ENCODE measurements at places on chromosomes 1 and 21.
A peak's percentile ranks its signal among the peaks of the same experiment; 100 is the strongest.

DNA sequence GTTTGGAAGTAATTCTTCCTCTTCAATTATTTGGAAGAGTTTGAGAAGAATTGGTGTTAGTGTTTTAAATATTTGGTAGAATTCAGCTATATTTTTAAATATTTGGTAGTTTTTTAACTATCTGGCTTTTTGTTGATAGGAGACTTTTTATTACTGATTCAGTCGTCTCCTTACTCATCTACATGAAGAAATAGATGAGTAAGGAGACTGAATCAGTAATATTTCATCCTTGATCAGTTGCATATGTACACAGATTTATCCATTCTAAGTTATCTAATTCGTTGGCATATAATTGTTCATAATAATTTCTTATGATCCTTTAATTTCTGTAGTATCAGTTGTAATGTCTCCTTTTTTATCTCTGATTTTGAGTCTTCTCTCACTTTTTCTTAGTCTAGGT, 224.1 kb downstream of the GPR52 start:
- DNase-seq: no peak

DNA sequence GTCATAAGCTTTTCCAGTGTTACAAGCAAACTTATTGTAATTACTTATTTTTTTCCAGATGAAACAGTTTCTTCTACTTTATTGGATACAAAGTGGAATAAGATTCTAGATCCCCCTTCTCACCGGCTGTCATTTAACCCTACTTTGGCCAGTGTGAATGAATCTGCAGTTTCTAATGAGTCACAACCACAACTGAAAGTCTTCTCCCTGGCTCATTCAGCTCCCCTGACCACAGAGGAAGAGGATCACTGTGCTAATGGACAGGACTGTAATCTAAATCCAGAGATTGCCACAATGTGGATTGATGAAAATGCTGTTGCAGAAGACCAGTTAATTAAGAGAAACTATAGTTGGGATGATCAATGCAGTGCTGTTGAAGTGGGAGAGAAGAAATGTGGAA, 95.5 kb downstream of the ZFYVE9 start:
- no peak for DNase-seq

DNA sequence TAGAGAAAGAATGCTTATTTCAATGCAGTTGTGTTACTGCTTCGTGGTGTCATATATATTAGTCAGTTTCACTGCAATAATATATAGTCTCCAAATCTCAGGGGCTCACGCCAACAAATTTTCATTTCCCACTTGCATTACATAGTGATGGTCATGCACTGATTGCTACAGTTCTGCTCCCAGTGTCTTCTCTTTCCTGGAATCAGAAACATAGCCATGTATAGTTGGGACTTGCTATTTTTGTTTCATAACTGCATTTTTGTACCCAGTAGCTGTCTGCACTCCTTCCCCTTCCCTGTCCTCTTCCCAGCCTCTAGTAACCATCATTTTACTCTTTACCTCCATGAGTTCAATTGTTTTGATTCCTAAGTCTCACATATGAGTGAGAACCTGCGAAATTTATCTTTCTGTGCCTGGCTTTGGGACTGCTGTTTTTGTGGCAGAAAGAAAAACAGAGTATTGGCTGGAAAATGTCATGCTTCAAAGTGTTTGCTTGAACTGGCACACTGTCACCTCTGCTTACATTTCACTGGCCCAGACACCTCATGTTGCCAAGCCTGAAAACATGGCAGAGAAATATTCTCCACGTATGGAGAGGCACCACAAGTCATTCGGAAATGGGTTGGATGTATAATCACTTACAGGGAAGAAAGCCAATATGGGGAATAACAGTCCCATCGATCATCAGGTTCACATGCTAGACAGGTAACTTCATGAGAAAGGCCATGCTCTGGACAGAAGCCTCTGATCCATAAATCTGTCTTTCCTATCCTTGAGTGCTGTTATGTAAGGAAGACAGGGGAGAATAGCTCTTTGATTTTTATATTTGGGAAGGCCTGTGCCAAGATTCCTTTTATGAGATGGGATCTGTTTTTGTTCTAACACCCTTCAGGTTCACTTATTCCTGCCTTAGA, 60.4 kb upstream of the BACH1 start:
- no peak for DNase-seq

DNA sequence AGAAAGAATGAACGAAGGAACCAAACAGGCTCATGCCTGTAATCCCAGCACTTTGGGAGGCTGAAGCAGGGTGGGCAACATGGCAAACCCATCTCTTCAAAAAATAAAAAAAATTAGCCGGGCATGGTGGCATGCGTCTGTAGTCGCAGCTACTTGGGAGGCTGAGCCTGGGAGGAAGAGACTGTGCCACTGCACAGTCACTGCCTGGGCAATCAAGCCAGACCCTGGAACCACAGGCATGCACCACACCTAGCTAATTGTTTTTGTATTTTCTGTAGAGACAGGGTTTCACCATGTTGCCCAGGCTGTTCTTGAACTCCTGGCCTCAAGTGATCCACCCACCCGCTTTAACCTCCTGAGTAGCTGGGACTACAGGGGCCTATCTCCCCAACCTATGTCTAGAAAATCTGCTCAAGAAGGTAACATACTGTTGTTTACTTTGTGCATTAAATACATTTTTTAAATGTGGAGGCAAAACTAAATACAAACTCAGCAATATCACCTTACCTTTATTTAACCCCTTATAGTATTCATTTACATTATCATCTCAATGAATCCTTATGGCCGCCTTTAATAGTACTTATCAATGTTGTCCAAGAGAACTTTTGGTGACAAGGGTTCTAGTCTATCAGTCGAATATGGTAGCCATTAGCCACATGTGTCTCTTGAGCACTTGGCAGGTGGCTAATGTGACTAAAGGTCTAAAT, 2.7 kb downstream of the KHDC4 start:
- no peak for DNase-seq

DNA sequence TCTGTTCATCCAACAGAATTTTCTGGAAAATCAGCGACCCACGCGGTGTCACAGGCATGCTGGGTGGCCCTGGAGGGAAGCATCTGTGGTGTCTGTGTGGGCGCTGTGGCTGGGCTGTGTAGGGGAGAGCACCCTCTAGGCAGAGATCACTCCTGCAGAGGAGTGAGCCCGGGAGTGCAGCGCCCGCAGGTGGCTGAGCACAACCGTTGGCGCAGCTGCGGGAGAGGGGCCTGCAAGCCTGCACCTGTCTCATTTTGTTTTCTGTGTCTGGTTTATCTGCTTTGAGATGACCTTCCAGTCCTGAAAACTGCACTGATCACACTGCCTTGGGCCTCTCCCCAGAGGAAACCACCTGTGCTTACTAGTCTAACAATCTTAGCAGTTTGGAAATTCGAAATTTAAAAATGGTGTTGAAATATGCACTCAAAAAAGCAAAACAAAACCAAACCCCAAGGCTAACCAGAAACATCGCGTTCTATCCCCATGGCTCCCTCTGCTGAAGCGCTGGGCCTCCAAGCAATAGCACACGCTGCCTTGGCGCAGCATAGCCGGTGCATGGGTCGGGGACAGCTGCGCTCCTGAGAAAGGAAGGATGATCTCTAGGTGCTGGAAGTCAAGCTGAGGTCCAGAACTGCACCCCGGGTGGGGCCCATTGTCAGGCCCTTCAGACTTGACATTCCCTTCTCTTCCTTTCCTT, 4.8 kb downstream of the FAM3B start:
- DNase-seq: no peak

GRCh38 chr1:184461321-184461720, 74.5 kb downstream of the C1orf21 start:
- no peak for DNase-seq

DNA sequence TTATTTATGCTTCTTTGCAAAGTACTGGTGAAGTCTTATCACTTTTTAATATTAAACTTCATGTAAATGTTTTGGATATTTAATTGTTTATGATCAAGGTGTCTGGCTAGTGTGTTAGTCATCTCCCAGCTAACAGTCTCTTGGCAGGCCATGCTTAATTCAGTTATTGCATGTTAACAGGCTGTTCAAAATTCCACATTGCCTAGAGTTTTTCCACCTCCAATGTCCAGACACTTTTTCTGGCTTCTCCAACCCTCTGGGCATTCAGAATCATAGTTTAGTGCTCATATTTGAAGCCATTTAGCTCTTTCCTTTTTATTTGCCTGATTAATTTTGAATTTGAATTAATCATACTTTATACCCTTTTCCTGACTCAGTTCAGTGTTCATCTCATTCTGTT, 69.2 kb downstream of the OLFML2B start:
- DNase-seq: no peak

- no peak for DNase-seq
Observed at GRCh38 chr1:230124186-230125128, 57.4 kb downstream of the GALNT2 start.

GRCh38 chr1:183756326-183756725, 48.6 kb upstream of the RGL1 start:
- DNase-seq: no peak

GRCh38 chr1:185823467-185823866, 89.3 kb downstream of the HMCN1 start:
- DNase-seq: no peak

DNA sequence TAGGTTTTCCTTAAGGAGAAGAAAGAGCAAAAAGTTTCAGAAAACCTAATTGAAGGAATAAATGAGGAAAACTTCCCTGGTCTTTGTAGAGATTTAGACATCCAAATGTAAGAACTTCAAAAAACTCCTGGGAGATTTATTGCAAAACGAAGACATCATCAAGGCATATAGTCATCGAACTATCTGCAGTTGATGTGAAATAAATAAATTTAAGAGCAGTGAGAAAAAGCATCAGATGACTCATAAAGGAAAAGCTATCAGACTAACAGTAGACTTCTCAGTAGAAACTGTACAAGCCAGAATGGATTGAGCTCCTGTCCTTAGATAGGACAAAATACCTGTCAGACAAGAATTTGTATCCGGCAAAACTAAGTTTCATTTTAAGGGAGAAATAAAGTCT, 569.4 kb upstream of the ADAMTS5 start:
- no peak for DNase-seq

GRCh38 chr1:109796484-109797302, 33.0 kb upstream of the EPS8L3 start:
- no peak for DNase-seq

DNA sequence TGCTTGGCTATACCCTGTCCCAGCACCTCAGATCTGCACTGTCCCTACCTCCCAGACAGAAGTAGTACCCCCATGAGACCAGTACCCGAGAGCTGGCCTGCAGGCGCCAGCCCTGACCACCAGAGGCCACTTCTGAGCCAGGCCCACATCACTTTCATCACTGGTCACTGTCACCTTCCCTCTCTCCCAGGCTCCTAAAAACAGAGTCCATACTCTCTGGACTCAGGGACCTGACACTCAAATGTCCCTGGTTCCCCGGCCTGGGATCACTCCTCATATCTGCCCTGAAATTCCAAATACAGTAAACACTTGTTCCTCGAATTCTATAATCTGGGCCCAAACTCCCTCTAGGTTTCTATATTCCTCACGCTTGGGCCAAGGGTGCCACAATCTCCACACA, 18.7 kb downstream of the TMEM53 start:
- no peak for DNase-seq

GRCh38 chr1:212368073-212368484, 46.6 kb downstream of the PACC1 start:
- DNase-seq: peak; percentile 25

GRCh38 chr1:49098866-49099265, 322.2 kb upstream of the BEND5 start:
- DNase-seq: no peak

DNA sequence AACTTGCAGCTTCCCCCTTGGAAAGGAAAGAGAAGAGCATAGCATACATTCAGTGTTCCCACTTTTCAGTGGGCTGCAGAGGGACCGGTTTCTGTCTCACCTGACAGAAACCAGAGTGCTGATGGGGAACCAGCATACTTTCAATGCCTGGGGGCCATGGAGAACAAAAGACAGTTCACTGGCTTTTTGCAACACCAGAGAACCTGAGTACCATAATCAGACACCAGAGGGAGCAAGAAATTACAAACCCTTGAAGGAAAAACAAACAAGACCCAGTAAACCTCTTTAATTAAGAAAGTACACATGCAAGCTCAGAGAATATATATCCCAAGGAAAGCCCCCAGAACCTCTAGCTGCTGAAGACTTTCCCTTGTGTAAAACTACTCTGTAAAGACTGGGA, 51.1 kb downstream of the CSMD2 start:
- no peak for DNase-seq

- DNase-seq: no peak
Observed at GRCh38 chr1:30049748-30050296, 673.6 kb downstream of the MATN1 start.

DNA sequence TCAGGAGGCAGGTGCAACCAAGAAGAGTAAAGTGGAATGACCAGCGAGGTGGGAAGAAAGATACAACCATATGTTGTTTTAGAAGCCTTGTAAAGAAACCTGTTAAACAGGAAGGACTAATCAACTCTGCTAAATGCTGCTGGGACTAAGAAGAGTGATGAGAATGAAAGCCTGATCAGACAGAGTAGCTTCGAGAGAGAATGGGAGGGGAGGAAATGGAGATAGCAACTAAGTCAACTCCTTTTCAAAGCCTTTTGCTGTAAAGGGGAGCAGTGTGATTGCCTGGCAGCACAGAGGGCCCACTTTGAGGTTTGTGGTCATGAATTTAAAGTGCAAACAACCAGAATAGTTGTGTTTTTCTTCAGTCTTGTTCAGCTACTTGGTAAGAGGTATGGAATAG, 31.4 kb downstream of the SLC30A7 start:
- no peak for DNase-seq

DNA sequence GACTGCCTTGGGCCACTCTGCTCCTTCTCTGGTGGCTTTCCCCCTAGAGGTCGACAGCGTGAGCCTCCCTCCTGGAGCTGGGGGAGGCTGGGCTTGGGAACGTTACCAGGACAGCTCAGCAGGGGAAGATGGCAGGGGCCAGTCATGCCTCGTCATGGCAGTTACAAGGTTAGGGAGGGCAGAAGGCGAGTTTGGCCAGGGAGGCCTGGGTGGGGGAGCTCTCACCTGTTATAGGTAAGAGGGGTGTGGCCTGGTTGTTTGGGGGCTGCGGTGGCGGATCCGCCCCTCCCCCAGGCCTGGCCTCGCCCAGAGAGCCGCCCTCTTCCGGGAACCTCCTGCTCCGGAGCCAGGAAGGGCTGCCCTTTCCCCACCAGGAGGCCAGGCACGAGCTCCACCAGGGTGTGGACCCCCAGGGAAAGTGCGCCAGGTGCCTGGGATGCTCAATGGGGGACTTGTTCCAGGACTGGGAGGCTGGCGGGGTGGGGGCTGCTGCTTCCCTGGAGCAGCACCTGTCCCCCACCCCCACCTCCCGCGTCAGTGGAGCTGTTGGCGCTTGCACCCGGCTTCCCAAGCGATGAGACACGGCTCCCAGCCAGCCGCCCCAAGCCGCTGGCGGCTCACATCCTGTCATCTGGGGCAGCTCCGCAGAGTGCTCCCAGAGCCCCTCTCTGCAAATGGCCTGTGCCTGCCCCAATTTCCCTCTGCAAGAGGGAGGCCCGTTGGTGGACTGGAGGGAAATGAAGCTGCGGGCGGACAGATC, 23.6 kb upstream of the PKP1 start:
- DNase-seq: no peak

GRCh38 chr1:156505679-156506298, 5.2 kb upstream of the MEF2D start:
- DNase-seq: no peak

DNA sequence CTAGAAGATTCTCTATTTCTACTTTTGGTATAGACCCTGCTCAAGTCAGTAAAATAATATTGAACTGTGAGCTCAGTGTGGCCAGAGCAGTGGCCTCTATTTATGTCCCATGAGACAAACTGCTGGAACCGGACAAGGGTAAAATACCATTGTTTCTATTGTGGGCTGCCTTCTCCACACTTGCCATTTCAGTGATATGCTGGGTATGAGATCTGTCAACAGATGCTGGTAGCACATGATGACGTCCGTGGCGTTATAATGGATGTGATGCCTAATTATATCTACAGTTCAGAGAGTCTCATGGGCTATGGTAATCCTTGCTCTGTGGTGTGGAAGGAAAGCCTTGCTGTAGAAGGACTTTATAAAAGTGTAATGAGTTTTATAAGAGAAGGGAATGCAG, 2.4 kb downstream of the ACTN2 start:
- DNase-seq: no peak

Measured in GM12892 (cell line).